GM23338 (cell line): ENCODE measurements at places on chromosomes 7 and 10. TPM values are rescaled to one million over a fixed set of nuclear protein-coding genes. Genes with fewer than 3 reads are reported as not detected.

Gene ASB10
- polyA plus RNA-seq = not detected in 2 replicates

Gene STAG3
- 4.1 and 4.7 TPM in 2 replicates for polyA plus RNA-seq

Gene KCND2
- polyA plus RNA-seq = 7.1 and 8.3 TPM in 2 replicates

Gene WDR37
- polyA plus RNA-seq = 6.0 TPM in 2 replicates

Gene GPC2
- 9.8 and 10.7 TPM in 2 replicates for polyA plus RNA-seq

Gene TNS3
- polyA plus RNA-seq = 6.2 TPM in 2 replicates

Gene NMT2
- 10.1 and 11.7 TPM in 2 replicates for polyA plus RNA-seq

Gene STOX1
- polyA plus RNA-seq = 1.6 and 1.7 TPM in 2 replicates

Gene RPEL1
- 0.21 TPM in 1 of 2 replicates, not detected in the other for polyA plus RNA-seq

Gene CYP3A4
- not detected in 2 replicates for polyA plus RNA-seq

Gene CELF2
- polyA plus RNA-seq = 16.0 and 18.1 TPM in 2 replicates

Gene TMEM196
- 0.11 and 0.57 TPM in 2 replicates for polyA plus RNA-seq

Gene MGAM2
- polyA plus RNA-seq = not detected in 2 replicates

Gene ZNF853
- 0.32 and 0.78 TPM in 2 replicates for polyA plus RNA-seq

Gene CDK14
- polyA plus RNA-seq = 10.1 and 11.2 TPM in 2 replicates

Gene FANK1
- 0.37 and 0.56 TPM in 2 replicates for polyA plus RNA-seq

Gene CTAGE8
- 1.3 and 3.1 TPM in 2 replicates for polyA plus RNA-seq

Gene CFAP70
- 0.24 and 0.87 TPM in 2 replicates for polyA plus RNA-seq

Gene CARD11
- 17.7 and 19.0 TPM in 2 replicates for polyA plus RNA-seq

Gene CFAP69
- polyA plus RNA-seq = 3.1 and 4.9 TPM in 2 replicates

Gene DUS4L
- polyA plus RNA-seq = 16.3 and 16.7 TPM in 2 replicates

Gene LDB3
- 0.16 and 0.42 TPM in 2 replicates for polyA plus RNA-seq

Gene FRAT2
- 24.5 and 44.0 TPM in 2 replicates for polyA plus RNA-seq
